NCI-H226 (cell line): ENCODE measurements at places on chromosomes 7 and 10.

DNA sequence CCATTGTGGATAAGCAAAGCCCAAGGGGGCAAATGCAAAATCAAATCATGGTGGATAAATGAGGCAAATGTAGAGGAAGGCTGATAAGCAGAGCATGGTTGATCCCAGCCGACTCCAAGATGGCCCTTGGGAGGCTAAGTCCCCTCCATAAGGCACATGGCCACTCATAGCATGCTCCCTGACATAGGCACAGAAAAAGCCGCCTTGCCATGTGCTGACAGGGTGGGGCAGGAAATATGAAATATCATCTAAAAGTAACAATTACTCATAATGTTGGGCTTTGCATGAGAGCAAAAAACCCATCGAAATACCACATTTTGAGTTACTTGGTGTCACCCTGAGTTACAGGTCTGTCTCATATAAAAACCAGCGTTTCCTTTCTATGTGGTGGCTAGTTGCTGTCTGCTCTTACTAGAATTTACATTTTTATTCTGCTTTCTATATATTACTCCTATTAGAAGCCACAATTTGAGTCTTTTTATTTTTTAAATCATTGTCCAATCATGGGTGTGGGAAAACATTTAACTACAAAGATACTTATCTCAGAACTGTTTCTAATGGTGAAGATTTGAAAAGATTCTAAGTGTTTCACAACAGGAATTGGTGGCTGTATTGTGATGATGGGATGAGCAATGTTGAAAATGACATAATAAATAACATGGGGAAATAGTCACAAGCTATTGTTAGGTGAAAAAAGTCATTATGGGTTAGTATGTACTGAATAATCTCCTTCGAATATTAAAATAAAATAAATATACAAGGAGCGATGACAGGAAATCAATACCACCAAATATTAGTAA lies 102.7 kb downstream of the CUBN start:
- DNase-seq = no peak

GRCh38 chr10:21297603-21298383 lies 227.7 kb downstream of the SKIDA1 start:
- no peak for DNase-seq

- no peak for DNase-seq
Observed at GRCh38 chr10:79552143-79552542, 8.1 kb downstream of the SFTPA2 start.

DNA sequence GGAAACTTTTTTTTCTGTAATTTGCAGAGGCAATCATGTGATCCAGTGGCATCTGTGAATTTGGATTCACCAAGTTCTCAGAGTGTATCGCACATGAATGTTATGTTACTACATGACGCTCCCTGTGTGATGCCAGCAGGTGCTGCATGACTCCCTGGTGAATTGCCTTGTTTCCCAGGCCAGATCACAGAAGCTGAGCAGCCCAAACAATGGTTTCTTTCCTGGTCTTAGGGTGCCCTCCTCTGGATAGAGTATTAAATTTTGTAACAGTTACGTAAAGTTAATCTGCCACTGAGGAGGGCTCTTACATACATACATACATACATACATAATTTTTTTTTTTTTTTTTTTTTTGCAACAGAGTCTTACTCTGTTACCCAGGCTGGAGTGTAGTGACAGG lies 3.6 kb downstream of the ZSCAN21 start:
- peak; percentile 54 for DNase-seq

GRCh38 chr10:16520900-16521299 lies 779 bp downstream of the C1QL3 start:
- DNase-seq = no peak

DNA sequence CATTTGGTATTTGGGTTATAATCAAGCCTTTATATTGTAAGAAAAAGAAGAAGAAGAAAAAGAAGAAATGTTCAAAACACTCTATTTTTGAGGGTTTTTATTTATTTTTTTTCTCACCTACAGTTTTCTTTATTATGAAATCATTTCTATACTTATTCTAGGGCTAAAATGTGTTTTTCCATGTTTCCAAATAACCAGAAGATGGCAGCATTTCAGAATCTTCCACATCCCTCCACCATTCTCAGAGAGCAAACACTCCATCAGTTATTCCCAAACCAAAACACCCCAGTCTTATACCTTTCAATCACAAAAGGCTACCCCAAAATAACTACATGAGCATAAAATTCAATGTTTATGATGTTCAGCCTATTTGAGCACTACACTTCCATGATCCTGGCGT lies 38.7 kb upstream of the PPP1R17 start:
- DNase-seq = no peak

DNA sequence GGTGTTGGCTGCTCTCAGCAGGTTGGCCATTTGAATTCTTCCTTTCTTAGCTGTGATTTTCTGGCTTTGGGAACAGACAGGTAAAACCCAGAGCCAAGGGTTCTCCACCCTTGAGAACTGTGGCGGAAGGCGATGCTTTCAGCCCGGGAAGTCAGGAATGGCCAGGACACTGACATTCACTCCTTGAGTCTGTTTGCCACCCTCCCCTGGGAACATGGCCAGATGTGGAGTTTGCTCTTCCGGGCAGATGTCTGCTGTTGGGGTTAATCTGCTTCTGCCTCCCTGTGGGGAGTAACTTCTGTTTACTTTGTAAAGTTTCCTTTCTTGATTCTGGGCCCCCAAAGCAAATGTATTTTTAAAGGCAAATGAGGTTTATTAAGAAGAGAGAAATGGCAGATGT lies 17.7 kb downstream of the GATA3 start:
- no peak for DNase-seq

DNA sequence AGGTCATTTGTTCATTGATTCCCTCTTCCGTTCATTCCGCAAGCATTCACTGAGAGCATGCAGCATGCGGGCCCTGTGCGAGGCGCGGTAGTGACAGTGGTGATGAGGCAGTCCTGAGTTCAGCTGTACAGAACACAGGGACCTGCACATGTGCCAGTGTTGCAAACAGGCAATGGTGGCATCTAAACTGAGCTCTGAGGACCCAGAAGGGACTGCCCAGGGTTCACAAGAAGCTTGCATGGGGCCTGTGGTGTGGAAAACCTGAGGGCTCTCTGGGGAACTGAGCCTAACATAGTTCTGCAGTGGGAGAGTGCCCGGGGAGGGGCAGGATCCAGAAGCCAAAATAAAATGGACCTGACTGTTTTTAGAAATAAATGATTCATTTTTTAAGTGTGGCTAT lies 13.2 kb downstream of the ZNF488 start:
- DNase-seq = no peak

- no peak for DNase-seq
Observed at GRCh38 chr7:1963575-1963974, 269.2 kb downstream of the MAD1L1 start.

DNA sequence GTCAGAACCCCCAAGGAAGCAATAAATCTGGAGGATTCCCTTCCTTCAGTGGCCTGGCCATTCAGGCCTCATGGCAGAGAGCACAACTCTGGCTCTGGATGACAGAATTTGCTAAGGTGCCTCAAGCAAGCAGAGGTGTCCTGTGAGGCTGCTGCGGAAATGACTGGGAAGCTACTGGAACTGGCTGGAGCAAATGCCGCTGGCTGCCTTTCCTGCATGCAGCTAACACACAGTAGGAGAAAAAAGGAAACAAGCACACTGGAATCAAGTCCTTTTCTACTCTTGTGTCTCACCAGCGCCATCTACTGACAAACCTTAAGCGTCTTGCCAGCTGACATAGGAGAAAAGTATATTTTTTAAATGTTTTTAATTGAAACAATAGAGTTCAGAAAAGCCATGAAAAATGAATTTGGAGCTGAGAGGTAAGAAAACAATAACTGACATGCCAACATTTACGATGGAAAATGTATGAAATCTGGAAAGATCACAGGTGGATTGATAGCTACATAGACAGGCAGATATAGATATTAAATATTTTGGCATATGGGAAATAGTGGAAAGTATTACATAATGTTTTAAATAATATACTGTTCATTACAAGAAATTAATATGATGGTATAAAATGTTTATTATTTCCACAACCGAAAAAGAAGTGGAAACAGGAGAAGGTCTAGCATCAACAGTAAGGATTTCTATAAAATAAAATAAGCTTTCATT lies 951.6 kb downstream of the ANKRD7 start:
- DNase-seq = peak; percentile 42

DNA sequence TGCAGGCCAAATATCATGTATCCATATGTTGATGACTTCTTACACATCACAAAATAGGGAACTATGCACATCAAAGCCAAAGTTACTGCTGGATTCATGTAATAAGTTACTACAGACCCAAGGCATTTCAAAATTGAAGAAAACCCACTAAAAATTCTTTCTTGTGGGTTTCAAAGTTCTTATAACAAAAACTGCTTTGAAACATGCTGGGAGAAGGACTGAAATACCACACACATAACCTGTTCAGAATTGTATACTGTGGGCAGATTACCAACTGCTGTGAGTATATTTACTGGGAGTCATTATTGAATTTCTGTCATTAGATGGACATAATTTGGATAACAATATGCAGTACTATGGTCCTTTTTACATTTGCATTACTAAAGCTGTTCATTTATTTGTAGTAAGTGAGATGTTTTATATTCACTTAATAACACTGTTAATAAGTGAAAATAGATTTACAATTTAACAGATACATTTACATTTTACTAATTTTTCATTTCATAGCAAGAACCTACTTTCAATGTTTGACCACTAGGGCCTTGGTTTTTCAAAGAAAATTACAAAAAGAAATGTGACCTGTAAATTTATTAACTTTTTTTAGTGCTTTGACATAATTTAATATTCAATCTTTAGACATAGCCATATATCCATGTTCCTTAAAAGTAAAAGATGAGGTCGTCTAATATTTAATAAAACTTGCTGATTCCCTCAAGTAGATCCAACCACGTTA lies 132.6 kb downstream of the MAGI2 start:
- DNase-seq = no peak

DNA sequence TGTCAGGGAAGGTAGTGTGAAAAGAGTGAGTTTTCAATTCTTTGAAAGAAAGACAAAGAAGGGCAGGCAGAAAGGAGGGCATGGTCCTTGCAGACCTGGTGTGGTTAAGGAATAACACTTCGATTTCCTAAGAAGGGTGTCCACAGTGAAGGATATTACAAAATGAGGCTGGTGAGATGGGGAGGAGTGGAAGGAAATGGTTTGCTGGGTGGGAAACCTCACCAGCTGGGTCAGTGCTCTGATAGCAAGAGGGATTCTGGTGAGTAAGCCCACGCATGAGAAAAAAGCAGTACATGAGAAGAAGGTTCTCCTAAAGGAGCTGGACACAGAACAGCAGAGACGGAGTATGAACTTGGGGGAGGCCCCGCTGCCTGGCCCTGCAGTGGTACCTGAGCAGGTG lies 230.6 kb upstream of the PLXNA4 start:
- DNase-seq = no peak

DNA sequence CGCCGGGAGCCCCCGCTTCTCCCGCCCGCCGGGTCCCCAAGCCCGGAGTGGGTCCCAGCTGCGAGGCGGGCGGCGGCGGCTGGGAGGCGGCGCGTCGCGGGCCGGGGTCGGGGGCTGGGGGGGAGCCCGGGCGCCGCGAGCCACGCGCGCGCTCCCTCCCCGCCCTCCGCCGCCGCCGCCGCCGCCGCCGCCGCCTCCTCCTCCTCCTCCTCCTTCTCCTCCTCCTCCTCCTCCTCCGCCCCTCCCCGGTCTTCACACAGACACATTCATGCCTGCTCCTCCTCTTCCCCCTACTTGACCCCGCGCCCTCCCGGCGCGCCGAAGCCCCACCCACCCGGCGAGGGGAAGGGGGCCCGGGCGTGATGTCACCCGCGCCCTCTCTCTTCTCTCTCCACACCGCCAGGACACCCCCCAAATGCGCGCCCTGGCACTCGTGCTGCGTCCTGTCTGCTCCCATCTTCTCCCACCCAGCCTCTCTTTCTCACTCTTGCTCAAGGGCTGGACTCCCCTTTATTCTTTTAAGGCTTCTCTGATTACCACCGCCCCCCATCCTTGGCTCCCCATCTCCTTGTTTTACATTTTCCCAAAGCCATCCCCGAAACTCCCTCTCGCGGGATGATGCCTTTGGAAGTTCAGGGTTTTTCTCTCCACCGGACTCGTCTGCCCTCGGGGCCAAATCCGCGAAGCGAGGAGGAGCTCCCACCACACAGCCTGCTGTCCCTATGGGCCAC lies 967 bp upstream of the GLI3 start:
- peak; percentile 53 for DNase-seq

DNA sequence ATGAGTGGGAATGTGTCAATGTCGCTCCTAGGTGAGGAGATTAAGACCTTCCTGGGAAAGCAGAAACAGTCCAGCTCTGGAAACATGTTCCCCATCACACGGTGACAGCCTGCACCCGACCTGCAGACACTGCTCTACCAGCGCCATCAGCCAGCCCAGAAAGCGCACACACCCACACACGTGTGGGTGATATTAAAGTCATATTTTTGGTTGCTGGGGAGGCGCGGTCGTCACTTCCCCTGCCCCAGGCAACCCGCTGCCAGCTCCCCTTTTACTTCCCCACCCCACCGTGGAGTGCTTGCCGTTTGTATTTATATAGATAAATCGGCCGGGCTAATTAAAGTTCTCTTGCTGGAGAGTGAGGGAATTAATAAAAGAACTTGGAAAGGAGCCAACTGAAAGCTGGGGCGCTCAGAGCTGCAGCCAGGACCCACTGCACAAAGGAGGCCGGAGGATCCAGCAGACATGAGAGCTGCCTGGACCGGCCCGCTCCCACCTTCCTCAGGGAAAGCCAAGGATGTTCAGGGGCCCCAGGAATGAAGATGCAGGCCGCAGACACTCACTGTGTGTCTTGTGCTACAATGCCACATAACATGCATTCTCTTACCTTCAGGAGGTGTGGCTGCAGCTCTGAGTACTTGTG lies 145.2 kb upstream of the UNC5B start:
- DNase-seq = no peak

DNA sequence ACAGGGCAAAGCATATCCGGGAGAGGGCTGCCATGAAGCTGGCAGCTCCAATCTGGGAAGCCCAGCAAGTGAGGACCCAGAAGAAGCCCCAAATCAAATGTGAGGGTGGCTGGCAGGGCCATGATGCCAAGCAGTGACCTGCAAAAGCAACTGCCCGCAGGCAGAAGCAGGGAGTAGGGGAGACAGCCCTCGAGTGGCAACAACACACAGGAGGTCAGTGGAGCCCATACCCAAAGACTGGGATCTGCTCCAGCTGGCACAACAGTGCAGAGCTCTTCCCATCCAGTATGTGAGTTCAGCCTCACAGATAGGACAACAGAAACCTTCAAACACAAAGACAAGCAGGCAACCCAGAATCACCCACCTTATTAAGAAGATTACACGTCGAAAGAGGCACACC lies 45.0 kb downstream of the GRID1 start:
- no peak for DNase-seq

- DNase-seq = no peak
Observed at GRCh38 chr10:88083597-88083989, 220.2 kb downstream of the PTEN start.

GRCh38 chr10:11113156-11113555 lies 95.5 kb downstream of the CELF2 start:
- DNase-seq = no peak
